Pericardium fibroblast (primary cell): ENCODE measurements at places on chromosomes 16 and 17. TPM values are rescaled to one million over a fixed set of nuclear protein-coding genes. Genes with fewer than 3 reads are reported as not detected.

Gene ZNF385C
- 0.60 TPM in 1 of 2 replicates, not detected in the other for total RNA-seq

Gene CNTNAP4
- under 0.01 and 0.26 TPM in 2 replicates for total RNA-seq

Gene CD300LD
- total RNA-seq = not detected in 2 replicates

Gene KRTAP2-3
- not detected in 2 replicates for total RNA-seq

Gene TOP2A
- 3.1 and 6.3 TPM in 2 replicates for total RNA-seq

Gene EVPLL
- not detected in 2 replicates for total RNA-seq

Gene CPHXL2
- not detected in 2 replicates for total RNA-seq

Gene PIK3R5
- not detected in 2 replicates for total RNA-seq

Gene RAB34
- 273 and 356 TPM in 2 replicates for total RNA-seq

Gene C16orf92
- not detected in 2 replicates for total RNA-seq

Gene SLC5A2
- total RNA-seq = not detected in 2 replicates

Gene CACNG1
- total RNA-seq = 0.51 TPM in 1 of 2 replicates, not detected in the other

Gene ZPBP2
- not detected in 2 replicates for total RNA-seq

Gene PITPNM3
- 2.6 and 4.9 TPM in 2 replicates for total RNA-seq

Gene PDILT
- total RNA-seq = not detected in 2 replicates

Gene CORO6
- 16.0 and 27.3 TPM in 2 replicates for total RNA-seq

Gene RMI2
- total RNA-seq = 1.9 and 2.8 TPM in 2 replicates

Gene SLC5A10
- not detected in 2 replicates for total RNA-seq

Gene EFCAB13
- total RNA-seq = 0.51 and 1.4 TPM in 2 replicates

Gene SEPTIN1
- total RNA-seq = 0.51 TPM in 1 of 2 replicates, not detected in the other

Gene PGS1
- total RNA-seq = 16.0 and 30.0 TPM in 2 replicates

Gene KREMEN2
- 0.23 and 1.8 TPM in 2 replicates for total RNA-seq

Gene TBC1D3I
- total RNA-seq = not detected in 2 replicates
